ENCODE measurements at places on chromosomes 16 and 17.

- H3K36me3 ChIP-seq, result no peaks in the 10 kb centered on the region
- no peak overlapping the region for H3K4me3 ChIP-seq
Observed at GRCh38 chr17:78864117-78864516, 23.5 kb upstream of the USP36 start.

DNA sequence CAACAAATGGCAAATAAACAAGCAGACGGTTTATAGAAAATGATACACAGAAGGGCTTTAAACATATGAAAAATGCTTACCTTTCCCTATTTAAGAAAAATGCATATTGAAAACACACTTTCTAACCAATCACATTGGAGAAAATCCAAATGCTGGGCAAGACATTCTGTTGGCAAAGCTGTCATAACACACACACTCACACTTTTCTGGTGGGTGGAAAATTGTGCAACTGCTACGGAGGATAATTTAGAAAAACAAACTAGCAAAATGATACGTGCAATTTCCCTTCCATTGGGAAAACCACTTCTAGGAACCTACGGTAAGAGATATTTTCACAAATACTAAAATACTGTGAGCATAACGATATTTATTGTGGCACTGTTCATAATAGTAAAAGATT, 9.8 kb upstream of the MYH3 start:
- no peaks in the 10 kb centered on the region for H3K27me3 ChIP-seq
- H3K4me1 ChIP-seq, result no peaks in the 10 kb centered on the region
- no peak overlapping the region for H3K4me3 ChIP-seq
- DNase-seq, result no peak
- H3K36me3 ChIP-seq, result peaks cover 5% of the 10 kb centered on the region

DNA sequence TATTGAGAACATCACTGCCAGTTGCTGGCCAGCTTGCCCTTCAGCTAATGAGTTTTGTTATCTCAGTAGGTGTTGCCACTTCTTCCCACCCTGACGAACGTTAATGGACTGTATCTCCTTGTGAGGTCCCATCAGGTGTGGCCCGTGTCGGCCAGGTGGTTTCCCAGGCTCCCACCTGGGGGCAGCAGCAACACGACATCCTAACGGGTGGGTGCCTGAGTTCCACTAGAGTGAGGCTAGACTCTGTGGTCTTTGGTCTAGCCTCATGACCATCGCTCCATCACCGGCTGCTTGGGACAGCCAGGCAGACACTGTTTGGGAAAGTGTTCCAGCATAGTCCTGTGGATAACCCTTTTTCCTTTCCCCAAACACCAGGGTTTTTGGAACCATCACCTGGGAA, 45.6 kb upstream of the LCMT1 start:
- H3K27me3 ChIP-seq, result no peaks in the 10 kb centered on the region
- peaks cover 49% of the 10 kb centered on the region for H3K4me1 ChIP-seq
- H3K36me3 ChIP-seq, result no peaks in the 10 kb centered on the region

DNA sequence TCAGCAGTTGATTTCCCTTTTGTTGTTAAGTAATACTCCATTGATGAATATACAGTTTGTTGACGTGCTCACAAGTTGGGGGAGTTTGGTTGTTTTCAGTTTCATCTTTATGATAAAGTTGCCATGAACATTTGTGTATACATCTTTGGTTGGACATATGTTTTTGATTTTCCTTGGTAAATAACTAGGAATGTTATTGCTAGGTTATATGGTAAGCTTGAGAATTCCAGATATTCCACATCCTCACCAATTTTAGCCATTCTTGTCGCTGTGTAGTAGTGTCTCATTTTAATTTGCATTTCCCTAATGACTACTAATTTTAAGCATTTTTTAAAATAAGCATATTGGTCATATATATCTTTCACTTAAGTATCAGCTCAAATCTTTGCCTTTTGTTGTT, 55.0 kb upstream of the RASL10B start:
- H3K27me3 ChIP-seq, result no peaks in the 10 kb centered on the region
- DNase-seq, result no peak
- H3K36me3 ChIP-seq, result peaks cover 43% of the 10 kb centered on the region
- no peak overlapping the region for H3K4me3 ChIP-seq

- H3K27ac ChIP-seq, result no peak overlapping the region
- H3K36me3 ChIP-seq, result peaks cover 50% of the 10 kb centered on the region
- no peak for DNase-seq
- no peaks in the 10 kb centered on the region for H3K4me1 ChIP-seq
- no peaks in the 10 kb centered on the region for H3K27me3 ChIP-seq
- H3K4me3 ChIP-seq, result no peak overlapping the region
Observed at GRCh38 chr17:8266648-8267479, 17.8 kb downstream of the PFAS start.

GRCh38 chr17:9356488-9356911, 219.1 kb downstream of the STX8 start:
- no peaks in the 10 kb centered on the region for H3K27me3 ChIP-seq
- DNase-seq, result no peak
- peaks cover 2% of the 10 kb centered on the region for H3K36me3 ChIP-seq
- H3K4me1 ChIP-seq, result no peaks in the 10 kb centered on the region
- H3K27ac ChIP-seq, result no peak overlapping the region

Measured in activated CD4-positive, alpha-beta T cell treated with anti-CD3 and anti-CD28 coated beads for 36 hours (primary cell).